ENCODE measurements at places on chromosomes 12 and 14.
A peak's percentile ranks its signal among the peaks of the same experiment; 100 is the strongest.

- no peak for DNase-seq
Measured at GRCh38 chr12:117005417-117006046, 93.7 kb downstream of the TESC start.

DNA sequence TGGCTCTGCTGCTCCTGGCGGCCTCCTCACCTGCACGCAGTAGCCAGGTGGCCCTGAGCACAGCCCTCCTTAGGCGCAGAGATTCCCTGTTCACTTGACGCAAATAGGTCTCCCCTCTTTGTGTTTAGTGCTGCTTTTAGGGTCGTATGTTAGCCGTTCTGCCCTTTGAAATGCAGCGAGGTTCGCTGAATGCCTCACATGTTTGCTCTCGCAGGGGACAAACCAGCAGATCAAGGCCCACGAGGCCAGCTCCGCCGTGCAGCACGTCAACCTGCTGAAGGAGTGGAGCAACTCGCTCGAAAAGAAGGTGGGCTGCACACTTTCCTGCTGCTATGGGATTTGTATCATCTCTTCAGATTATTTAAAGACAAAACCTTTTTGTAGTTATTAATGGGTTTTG lies 31.4 kb upstream of the AMN start:
- no peak for DNase-seq

DNA sequence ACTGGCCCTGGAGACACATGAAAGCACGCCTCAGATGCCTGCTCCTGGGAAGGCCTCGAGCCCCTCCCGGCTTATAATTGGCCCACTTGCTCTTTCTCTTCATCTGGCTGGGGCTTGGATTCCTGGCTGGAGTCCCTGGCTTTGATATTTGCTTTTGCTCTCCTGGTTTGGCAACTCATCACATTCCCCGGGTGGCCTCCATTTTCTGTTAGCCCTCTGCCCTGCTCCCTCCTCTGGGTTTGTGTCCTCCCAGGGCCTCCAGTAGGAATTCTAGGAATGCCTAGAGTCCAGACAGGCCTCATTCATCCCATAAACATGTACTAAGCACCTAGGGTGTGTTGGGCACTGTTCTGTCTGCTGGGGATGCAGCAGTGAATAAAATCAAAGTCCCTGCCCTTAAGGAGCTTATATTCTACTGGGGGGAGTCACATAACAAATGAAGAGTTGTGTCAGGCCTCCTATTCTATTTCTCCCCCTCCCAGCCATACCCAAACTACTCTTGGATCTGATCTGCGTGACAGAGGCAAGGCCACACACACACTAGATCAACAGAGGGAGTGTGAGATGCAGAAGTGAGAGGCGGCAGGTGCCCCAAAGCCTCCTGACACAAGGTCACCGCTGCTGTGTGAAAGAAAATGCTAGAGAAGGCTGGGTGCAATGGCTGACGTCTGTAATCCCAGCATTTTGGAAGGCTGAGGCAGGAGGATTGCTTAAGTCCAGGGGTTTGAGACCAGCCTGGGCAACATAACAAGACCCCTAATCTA lies 21.3 kb upstream of the TSPAN9 start:
- DNase-seq, result peak; percentile 74

GRCh38 chr12:26396402-26396801 lies 201.0 kb downstream of the SSPN start:
- no peak for DNase-seq

GRCh38 chr14:105465209-105466031 lies 9.2 kb upstream of the CRIP2 start:
- DNase-seq, result no peak

DNA sequence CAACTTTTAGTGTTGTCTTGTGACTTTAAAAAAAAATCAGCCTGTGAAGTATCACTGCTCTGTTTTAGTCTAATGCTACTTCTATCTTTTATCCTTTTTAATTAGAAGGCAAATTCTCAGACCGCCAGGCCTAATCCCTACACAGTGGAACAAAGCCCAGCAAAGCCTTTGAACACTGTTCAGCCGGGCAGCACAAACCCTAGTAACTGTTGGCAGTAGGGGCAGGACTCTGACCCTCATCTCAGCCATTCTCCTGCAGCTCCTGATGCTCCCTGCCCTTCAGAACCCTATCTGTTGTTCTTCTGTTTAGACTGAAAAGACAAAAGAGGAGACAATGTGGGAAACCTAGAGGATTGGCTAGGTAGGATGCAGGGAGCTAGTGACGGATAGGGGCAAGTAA lies 78.0 kb upstream of the OTX2 start:
- DNase-seq, result no peak

GRCh38 chr12:97784904-97785303 lies 322.3 kb downstream of the RMST start:
- no peak for DNase-seq

GRCh38 chr14:82854901-82855300 lies 1321.2 kb upstream of the SEL1L start:
- DNase-seq, result no peak

All from fibroblast of upper back skin (primary cell).